ENCODE measurements at places on chromosomes 3 and 15.

DNA sequence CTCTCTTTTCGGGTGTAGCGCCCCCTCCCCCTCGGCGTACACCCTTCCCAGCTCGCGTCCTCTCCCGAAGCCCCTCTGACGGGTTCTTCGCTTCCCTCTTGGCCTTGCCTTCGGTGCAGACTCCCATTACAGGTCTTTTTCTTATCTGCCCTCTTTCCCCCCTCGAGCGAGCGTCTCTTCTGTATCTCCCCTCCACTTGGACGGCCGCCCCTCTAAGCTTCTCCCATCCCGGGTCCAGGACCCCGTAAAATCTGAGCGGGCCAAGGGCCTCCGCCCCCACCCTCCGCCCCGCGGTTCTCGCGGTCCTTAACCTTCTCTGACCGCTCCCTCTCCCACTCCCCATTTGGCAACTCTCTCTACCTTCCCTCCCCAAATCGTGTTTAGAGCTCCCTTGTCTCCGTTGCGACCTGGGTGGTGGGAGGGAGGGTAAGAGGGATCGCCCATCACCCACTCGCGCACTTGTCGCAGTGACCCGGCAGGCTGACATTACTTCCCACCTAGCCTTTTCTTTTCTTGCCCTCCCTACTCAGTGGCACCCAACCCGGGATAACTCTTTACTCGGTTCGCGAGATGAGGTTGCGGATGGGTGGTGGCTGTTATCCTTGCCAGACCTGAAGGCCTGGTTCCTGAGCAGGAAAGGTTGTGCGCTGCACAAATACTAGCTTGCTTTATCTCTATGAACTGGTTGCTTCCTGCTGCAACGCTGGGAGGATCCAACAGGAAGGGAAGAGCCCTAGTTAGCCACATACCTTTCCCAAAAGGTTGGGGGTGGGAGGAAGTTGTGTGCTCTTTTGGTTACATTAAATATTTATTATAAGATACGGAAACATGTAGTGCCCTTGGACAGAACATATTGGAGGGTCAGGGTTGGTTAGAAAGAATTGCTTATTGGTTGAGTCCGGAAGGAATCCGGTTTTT lies 922 bp downstream of the RAB11A start:
- DNase-seq = no peak

- DNase-seq = no peak
These were observed 38.1 kb downstream of the TRAK1 start for GRCh38 chr3:42129014-42129953.

- DNase-seq = no peak
These were observed 2.3 kb upstream of the INSYN1 start for GRCh38 chr15:73755481-73755880.

DNA sequence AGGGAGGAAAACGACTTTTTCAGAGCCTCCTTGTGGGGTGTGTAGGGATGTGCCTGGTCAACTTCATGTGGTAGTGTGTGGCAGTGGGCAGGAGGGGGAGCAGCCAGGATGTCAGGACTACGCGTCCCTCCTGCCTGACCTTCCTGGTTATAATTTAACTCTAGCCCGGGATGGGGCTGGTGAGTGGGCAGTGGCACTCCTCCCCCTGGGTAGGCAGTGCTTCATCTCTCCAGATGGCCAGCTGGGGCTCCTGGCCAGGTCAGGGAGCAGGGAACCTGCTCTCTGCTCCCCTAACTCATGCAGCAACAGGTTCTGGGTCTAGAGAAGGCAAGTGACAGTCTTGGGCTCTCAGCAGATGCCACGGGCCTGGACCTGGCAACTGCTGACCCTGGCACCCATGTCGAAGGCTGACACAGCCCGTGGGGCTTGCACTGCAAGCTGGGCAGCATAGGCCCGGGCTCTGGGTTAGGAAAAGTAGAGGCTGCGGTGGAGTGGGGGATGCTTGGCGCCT lies 2.6 kb downstream of the ITIH4 start:
- DNase-seq = no peak

GRCh38 chr3:109152320-109152719 lies 15.8 kb downstream of the C3orf85 start:
- DNase-seq = no peak

- no peak for DNase-seq
These were observed 40.8 kb downstream of the NUP210 start for GRCh38 chr3:13379201-13379830.

DNA sequence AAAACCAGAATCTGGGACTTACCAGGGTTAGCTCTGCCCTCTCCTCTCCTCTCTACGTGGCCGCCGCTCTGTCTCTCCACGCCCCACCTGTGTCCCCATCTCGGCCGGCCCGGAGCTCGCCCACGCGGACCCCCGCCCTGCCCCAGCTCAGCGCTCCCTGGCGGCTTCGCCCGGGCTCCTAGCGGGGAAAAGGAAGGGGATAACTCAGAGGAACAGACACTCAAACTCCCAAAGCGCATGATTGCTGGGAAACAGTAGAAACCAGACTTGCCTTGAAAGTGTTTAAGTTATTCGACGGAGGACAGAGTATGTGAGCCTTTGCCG lies 5.4 kb downstream of the ISL2 start:
- peak; percentile 34 for DNase-seq

DNA sequence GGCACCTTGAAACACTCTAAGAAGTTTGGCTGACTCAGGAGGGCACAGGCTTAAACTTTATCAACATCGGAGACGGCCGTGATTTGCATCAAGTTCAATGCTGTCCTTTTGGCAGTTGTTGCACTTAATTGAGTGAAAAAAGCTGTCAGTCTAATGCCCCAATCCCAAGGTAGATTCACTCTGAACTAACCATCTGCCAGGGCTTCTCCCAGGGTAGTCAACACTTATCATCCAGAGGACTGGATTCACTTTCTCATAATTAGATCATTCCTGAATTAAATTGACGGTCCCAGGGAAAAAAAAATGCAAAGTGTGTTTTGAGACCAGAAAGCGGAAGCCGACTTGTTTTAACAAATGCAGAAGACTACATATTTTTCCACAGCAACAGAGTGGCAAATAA lies 28.5 kb downstream of the RORA start:
- DNase-seq = no peak

GRCh38 chr15:51229907-51230330 lies 108.5 kb downstream of the CYP19A1 start:
- no peak for DNase-seq

- peak; percentile 71 for DNase-seq
These were observed 40.4 kb downstream of the PRR23E start for GRCh38 chr3:127233371-127233770.

DNA sequence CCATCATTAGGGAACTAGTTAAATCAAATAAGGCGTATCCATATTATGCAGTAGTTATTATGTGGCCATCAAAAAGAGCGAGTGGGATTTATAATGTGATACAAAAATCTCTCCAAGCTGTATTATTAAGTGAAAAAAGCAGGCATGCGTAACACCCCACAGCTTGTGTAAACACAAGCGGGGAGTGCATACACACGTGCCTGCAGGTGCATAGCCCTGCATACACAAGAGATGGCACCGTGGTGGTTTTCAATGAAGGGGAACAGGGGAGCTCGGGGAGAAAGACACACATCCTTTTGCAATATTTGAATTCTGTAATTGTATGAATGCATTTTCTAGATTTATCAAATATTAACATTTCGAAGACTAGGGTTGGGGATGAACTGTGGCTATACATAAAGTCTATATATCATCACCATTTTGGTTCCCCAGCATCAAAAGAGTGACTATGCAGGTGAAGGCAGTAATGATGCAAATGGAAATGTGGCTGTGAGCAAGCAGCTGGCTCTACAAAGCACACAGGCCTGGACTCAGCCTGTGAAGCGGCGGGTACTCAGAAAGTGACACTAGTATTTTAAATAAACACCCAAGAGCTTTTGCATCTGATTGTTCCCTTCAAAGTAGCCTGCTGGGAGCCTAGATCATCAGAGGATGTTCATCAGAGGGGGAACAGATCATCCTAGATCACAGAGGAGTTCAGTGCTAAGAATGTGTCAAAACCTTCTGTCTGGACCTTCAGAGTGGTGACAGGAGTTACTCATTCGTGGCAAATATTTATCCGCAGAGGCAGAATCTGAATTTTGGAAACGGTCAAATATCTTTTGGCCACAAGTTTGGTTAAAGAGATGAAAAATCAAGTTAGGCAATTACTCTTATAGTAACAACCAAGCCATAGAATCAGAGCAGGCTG lies 9.4 kb upstream of the KIF7 start:
- no peak for DNase-seq

GRCh38 chr3:69542089-69542804 lies 156.4 kb upstream of the FRMD4B start:
- peak; percentile 70 for DNase-seq

DNA sequence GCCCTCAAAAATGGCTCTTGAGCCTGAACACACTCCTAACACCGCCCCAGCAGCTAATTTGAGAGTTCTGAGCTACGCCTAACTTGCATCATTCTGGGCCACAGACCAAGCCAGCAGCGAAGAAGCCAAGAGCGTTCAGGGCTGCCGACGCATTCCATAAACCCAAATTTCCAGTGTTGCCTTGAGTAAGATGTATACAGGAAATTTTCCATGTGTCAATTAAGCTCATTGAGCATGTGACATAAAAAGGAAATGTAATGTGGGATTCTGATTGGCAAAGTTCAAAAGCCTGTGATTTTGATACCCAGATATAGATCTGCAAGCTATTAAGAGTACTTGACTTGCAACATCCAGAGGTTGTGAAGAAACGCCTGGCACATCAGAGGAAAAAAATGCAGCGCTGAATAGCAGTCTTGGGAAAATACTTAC lies 148.6 kb upstream of the NR2F2 start:
- no peak for DNase-seq

DNA sequence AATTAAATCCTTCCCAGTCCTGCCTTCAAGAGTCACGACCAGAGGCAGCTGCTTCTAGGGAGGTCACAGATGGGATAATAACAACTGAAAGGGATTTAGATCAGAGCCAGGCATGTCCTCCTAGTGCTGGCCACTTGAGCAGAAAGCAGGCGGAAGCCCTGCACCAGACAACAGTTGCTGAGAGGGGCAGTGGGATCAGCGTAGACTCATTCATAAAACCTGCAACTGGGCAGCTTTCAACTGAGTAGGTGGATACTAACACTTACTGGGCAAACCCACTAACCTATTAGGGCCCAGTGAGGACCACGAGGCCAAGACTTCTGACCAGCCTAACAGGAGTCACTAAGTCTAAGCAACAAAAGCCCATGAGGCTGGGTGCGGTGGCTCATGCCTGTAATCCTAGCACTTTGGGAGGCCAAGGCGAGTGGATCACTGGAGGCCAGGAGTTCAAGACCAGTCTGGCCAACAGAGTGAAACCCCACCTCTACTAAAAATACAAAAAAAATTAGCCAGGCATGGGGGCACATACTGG lies 67.0 kb downstream of the DAPK2 start:
- DNase-seq = no peak

GRCh38 chr3:51816723-51817122 lies 37.7 kb upstream of the IQCF6 start:
- DNase-seq = no peak

DNA sequence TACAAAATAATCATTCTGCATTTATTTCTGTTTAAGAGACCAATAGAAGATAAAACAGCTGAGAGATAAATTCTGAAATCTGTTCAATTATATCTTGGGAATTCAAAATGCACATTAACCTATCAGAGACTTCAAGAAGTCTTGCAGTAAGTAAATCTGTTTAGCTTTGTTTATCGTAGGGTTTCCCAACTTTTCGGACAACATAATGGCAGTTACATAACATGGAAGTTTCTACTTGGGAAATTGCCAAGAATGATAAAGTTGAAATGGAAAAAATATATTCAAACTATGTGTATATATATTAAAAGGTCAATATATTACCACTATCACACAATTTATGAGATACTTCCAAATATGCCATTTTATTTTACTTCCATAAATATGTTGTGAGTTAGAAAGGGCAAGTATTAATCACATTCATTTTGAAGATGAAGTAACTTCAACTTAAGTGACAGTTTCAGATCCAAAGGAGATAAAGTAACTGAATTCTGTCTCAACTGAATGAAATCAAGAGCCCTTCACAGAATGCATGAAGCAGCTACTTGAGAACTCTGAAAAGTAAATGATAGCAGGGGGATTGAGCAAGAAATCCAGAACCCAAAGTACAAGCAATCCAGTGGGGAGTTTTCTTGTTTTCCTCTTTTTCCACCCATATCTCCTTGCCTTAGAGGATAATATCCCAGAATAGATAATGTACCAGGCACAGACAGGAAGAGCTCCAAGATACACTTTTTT lies 108.8 kb downstream of the PLOD2 start:
- no peak for DNase-seq

DNA sequence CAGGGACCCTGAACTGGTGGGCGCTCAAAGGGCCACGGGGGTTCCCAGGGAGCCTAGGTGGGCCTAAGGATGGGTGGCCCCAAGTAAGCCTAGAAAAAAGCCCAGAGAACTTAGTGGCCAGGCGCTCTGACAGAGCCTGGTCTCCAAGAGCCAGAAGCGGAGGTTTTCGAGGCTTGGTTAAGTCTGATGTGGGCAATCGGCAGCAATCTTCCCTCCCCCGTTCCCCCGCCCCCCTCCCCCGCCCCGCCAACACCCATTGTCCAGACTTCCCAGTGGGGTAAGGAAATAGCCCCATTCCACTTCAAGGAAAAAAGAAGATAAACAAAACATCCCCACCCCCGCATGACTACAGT lies 6.7 kb downstream of the EOMES start:
- DNase-seq = no peak

GRCh38 chr15:66908744-66909095 lies 156.7 kb upstream of the SMAD3 start:
- DNase-seq = no peak

DNA sequence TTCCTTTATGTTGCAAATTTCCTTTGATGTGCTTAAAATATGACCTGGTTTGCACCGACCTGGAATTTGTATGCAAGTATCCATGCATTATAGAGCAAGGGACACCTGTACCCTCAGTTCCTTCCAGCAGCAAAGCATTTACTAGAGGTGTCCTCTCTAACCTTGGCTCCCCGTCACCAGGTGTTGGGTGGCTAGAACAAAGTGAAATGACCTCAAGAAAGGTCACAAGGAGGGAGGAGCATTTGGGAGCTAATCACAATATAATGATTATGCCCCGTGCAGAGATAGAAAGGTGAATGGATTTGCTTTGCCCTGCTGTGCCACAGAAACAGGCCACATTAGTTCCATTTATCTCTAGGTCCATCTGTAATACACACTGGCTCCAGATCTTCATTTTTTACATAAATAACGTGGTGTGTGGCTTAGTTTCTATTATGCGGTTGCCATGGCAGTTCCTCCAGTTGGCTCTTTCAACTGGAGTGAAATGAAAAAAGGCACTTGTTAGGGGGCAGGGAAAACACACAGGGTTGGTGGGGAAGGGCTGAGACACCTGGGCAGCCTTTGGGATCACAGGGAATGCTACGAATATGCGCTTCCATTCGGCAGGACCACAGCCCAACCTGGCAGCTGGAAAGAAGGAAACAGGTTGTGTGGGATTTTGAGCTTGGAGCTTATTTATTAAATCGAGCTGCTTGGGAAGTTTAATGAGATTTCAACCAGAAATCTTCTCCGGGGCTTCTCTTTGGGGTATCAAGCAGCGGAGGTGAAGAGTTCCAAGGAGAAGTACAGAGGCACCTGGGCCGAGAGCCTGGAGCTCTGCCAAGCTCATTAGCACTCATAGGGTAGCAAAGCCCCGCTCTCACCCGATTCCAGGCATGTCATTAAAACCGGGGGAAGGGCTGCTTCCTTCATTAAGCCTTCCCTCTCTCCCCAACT lies 233.5 kb upstream of the ST8SIA2 start:
- no peak for DNase-seq

GRCh38 chr3:15060029-15060428 lies 5.1 kb downstream of the MRPS25 start:
- DNase-seq = no peak

GRCh38 chr3:194458131-194458530 lies 28.7 kb downstream of the ATP13A3 start:
- no peak for DNase-seq

GRCh38 chr3:23314981-23315762 lies 112.0 kb downstream of the UBE2E2 start:
- no peak for DNase-seq

GRCh38 chr15:64858021-64858575 lies 16.4 kb downstream of the PLEKHO2 start:
- DNase-seq = no peak
